Sciatic nerve (tissue), 2 donors: ENCODE measurements at places on chromosomes 6 and 20.

- no peak for DNase-seq
These were observed 29.9 kb downstream of the EFCAB8 start for GRCh38 chr20:32888636-32889035.

GRCh38 chr20:2086177-2086979 is 15.2 kb upstream of the STK35 start:
- DNase-seq = no peak

DNA sequence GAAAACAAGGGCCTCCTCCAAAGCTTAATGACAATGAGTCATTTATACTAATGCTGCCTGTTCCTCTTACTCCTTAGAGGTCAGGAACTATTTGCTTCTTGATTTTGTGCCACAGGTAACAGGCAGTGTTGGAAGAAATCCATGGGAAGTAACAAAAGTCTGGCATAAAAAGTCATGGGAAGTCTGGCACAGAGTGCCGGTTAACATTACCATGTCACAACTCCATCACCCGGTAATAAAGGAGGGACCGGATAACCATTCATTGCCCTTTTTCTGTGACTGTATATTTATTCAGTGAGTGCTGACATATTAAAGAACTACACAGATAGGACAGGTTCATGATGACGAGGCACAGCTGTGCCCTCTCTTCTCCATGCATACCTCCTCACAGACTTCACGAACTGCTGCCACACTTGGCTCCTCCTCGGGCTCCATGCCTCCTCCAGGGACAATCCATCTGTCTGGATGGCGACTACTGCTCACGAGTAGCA is 50.9 kb downstream of the NUDT3 start:
- DNase-seq = no peak

DNA sequence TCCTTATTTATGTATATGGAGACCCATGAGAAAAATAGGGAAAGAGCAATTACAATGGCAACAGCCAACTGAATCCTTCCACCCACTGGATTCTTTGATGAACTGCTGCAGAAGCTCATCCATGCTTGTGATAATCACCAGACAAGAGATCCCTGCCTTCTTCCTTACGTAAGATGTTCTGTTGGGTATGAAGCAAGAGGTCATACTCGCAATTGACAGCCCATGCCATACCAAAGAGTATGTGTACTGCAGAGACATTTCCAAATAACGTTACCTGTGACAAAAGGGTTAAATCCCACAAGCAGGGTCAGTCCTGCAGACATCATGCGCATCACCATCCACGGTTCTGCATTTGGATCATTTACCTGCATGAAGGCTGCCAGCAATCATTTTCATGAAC is 27.8 kb downstream of the ELOVL5 start:
- no peak for DNase-seq

DNA sequence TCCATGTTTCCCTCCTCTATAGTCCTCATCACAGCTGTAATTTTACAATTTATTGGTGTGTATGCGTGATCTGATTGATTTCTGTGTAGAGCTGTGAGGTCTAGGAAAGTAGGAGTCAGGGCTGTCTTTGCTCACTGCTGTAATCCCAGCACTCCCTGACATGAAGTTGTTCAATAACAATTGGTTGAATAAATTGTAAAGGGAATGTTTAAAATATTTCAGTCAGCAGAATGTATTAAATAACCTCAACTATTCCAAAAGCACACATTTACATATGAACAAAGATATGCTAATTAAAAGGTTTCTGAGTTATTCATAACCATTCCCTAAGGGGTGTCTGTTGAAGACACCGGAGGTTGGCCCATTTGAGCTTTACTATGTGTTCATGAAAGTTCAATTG is 31.5 kb downstream of the NOX3 start:
- DNase-seq = no peak

- no peak for DNase-seq
These were observed 48.7 kb upstream of the CLVS2 start for GRCh38 chr6:122947355-122947754.

GRCh38 chr6:130847001-130847910 is 20.1 kb downstream of the SMLR1 start:
- no peak for DNase-seq

DNA sequence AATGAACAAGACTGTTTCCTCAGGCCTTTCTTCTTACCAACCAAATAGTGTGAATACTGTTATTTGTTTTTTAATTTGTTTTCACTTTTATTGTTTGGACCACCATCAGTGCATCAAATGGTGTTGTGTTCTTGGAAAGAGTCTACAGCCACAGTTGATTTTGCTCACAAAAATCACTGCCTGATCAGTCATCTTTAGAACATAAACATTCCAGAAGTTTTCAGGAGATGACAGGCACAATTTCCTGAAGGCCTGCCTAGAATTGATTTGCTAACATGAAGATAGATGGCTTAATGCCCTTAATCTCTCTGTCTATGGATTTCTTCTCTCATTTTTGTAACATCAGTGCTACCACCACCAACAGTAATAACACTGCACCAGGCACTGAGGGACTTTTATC is 13.5 kb downstream of the IL22RA2 start:
- no peak for DNase-seq

DNA sequence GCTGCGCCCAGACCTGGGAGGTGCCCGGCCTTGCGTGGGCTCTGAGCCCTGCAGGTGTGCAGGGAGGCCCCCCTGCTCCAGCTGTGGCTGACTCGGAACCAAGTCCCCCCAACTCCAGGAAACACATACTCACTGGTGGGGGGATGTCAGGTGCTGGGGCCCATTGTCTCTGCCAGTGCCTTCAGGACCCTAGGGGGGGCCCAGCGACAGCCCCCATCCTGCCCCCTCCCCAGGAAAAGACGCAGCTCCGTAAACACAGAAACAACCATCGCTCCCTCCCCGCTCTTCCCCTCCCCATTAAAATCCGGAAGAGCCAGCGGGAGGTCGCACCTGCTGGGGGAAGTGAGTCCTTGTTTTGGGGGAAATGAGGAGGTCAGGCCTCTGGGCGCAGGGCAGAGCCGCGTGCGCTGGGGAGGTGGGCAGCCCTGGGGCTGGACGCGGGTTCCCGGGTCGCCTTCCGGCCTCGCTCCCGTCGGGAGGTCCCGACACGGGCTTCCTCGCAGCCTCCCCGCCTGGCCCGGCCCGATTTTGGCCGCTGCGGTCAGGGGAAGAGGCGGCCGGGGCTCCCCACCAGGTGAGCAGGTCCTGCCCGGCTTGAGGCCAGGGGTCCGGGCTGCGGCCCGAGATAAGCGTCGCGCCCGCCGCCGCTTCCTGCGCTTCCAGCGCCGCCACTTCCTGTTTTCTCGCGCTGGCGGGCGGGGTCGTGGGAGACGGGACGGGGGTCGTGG is 6.2 kb downstream of the C20orf204 start:
- no peak for DNase-seq

- DNase-seq = no peak
These were observed 100.7 kb downstream of the FOXO3 start for GRCh38 chr6:108661430-108661829.

DNA sequence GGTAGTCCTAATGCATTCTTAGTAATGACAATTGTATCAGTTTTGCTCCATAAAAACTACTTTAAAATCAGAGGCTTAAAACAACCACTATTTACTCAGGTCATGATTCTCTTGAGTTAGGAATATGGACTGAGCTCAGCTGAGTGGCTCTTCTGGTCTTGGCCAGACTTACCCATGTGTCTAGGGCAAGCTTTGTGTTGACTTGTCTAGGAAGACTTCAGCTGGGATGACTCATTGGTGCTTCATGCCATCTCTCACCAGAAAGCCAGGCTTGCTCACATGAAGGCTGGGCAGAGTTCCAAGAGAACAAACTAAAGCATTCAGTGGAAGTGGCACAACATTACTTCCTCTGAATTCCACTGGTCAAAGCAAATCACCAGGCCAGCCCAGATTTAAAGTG is 155.3 kb downstream of the DHX35 start:
- DNase-seq = no peak

- no peak for DNase-seq
These were observed 159.5 kb downstream of the MRPL14 start for GRCh38 chr6:43967719-43968091.

DNA sequence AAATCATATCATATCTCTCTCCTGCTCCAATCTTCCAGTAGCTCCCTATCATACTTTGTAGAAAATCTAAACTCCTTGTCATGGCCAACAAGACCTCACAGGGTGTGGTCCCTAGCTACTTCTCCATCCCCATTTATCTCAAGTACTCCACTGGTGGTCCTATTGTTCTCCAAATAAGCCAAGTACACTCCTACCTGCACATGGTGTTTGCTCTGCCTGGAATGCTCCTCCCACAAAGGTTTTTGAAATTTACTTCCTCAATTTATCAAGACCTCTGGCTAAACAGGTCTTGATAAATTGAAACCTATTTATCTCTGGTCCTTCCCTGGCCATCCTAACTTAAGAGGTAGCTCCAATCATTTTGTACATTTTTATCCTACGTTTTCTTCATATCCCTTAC is 12.1 kb downstream of the TMX4 start:
- DNase-seq = no peak

GRCh38 chr20:14673164-14673563 is 335.8 kb upstream of the FLRT3 start:
- DNase-seq = no peak

DNA sequence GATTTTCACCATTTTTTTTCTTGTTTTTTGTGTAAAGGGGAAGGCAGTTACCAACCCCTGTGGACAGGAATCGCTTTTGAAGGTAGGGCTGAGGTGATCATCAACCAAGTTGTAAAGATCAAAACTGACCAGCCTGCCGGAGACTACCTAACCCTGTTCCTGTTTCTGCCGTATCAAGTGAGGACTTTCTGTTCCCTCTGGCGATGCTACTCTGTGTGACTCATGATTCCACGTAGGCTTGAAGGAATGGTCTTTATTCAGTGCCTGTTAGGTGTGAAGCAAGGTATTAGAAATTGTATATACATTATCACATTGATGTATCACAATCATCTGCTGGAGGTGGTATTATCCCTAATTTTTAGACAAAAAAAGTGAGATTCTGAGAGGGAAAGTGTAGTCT is 161.3 kb downstream of the SOX4 start:
- DNase-seq = no peak

DNA sequence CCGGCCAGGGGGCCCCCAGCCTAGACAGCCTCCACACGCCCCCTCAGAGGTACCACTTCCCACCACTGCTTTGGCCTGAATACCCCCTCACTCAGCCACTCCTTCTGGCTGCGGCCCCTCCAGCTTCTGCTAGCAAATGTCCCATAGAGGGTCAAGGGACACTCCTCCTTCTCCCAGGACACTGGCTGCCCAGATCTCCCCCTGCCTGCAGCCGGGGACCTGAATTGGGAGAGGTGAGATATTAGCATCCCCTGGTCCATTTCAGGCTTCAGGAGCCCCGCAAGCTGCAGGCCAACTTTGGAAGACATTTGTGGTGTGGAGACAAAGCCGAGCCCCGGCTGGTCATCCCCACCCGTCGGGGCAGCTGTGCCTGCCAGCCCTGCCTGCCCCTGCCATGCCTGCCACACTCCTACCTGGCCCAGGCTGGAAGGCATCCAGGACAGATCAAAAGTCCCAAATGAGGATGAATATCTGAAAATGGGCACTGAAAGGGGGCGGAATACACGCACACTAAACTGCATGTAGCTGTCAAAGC is 32.5 kb upstream of the FOXC1 start:
- no peak for DNase-seq

DNA sequence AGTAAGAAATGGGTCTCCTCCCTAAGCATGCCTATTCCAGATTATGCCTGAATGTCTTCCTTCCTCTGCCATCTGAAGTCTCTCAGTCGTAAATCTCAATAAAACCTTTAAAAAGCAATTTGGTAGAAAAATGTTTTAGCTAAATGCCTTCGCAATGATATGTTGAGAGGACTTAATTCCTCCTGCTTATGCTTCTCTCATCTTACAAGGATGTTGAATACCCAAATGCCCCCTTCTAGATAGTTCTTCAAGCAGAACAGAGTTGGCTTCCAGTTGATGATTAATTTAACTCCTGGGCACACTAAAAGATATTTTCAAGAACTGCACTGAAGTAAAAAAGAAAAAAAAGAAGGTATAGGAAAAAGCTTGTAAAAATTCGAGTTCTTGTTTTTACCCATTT is 275.0 kb upstream of the SPTLC3 start:
- no peak for DNase-seq

- DNase-seq = no peak
These were observed 77.3 kb downstream of the KCNQ5 start for GRCh38 chr6:72699159-72699558.

DNA sequence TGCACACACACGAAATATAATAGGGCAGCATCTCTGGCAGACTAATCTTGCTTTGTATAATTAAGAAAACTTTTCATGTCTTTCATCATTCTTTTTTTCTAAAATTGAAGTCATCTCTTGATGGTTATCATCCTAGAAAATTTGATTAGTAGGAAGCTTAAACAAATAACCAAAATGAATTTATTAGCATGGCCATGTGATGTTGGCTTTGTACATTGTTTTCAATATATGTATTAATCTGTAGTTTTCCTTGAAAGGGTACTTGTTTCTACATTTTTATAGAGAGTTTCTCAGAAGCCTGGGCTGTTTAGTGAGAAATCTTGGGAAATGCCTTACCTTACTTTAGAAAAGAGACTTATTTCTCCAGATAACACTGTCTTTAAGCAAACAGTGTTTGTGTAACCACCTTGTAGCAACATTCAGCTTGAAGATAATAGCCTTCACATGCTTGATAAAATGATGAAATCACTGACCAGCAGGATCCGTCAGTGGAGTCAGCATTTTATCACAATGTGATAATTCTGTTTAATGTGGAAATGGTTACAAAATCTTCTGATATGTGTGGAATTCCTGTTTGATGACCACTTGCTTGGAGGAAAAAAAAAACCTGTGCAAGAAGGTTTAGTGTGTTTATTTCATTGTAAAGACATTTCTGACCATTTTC is 147.8 kb downstream of the MACROD2 start:
- no peak for DNase-seq

GRCh38 chr20:19688031-19688806 is 69.8 kb upstream of the RIN2 start:
- peak; percentile 81 for DNase-seq

DNA sequence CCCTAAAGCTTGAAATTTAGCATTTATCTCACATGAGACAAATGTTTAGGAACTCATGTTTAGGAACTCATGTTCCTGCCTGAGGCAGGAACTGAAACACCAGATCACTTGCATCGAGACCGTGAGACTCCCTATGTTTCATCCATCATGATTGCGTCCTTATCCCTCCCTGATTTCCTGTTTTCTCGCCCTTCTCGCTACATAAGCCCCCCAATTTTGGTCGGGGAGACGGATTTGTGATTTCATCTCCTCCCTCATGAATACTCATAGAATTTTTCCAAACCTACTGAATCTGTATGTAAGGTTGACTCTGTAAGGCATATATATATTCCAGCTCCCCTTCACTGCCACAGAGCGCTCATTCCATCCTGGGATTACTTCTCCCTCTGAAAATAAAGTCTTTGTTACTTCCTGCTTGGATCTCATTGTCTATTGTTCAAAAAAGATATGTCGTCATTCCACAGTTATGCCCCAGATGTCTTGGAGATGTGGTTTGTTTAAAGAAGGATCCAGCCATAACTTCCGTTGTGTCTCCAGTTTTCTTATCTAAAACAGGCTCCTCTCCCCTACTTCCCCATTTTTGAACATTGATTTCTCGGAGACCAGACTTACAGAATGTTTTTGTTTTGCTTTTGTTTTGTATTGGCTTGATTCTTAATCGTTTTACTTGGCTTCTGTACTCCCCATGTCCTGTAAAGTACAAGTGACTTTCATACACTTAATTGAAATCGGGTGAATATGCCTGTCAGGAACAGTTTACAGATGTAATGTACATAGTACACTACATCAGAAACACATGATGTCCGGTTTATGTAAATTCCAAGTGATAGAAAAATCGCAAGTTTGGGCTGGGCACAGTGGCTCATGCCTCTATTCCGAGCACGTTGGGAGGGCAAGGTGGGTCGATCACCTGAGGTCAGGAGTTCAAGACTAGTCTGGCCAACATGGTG is 118.7 kb downstream of the HFE start:
- DNase-seq = no peak

GRCh38 chr6:17043148-17043522 is 58.7 kb upstream of the STMND1 start:
- no peak for DNase-seq
